ENCODE measurements at places on chromosomes 3 and 15.

- DNase-seq, result no peak
Observed at GRCh38 chr3:82078246-82078645, 316.8 kb upstream of the GBE1 start.

DNA sequence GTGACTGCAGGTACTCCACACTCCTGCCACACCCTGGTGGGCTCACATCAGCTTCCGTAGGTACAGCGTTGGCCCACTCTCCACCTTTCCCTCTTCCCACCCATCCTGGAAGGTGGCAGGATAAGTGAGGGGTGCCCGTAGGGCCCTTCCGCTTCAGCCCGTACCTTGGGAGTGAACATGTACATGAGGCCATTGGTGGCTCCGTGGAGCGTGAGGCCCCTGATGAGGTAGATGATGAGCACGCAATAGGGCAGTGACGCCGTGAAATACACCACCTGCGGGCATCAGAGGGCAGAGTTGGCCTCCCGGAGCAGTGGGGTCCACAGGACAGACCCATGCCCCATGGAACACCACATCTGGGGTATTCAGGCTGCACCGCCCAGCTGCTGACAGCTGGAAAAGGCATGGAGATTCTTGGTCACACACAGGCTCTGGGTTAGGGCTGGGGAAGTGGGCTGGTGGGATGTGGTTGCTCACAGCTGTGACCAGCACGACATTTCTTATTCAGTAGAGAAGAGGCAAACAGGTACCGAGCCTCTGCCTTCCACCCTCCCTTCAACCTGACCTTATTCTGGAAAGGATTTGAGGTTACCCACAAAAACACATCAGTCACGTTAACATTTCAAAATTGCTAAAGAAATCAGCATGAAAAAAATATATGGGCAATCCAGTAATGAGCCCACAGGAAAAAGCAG is 23.8 kb downstream of the SLC6A20 start:
- DNase-seq, result no peak

DNA sequence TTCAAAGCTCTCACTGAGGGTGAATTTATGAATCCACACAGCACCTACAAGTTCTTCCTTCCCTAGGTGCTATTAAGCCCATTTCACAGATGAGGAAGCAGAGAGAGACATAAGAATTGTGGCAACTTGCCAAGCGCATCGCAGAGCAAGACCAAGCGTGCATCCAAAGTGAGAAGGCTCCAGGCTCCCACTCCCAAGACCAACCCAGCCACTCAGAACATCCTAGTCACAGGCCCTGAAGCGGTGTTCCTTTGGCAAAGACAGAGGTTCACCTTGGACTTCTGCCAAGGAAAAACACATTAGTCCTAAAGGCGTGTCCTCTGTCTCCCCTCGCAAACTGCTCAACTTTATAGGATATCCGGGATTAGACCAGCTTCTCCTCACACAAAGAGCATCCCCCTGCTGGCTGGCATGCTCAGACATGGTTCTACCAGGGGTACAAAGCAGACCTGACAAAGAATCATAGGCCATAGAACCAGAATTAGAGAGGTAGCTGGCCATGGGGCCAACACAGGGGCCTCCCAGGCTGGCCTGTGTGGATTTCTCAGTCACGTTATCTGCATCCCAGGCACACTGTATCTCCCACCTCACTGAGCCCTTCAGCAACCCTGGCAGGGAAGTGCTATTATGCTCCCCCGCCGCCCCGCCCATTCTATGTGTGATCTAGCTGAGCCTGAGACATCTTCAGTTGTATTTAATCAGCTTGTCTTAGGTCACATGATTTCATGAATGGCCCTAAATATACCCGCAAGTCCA is 160.2 kb downstream of the FOXP1 start:
- peak; percentile 15 for DNase-seq

DNA sequence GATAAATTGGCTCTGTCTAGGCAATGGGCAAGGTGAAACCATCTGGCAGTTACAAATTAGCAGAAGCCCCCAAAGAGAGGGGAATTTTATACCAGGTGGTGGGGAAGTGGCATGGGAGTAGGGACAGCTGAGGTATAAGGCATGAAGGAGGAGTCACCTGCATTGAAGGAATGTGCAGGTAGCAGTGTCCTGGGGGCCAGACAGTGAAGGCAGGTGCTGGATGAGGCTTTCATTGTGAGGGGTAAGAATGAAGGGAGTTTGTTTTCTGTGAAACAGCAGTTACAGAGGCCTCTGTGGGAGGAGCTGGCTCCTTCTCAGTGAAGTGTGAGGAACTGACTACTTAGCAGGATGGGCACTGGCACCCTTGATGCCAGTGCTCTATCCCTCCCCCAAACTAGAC is 19.1 kb upstream of the PXYLP1 start:
- DNase-seq, result no peak

GRCh38 chr3:66439666-66440344 is 61.0 kb downstream of the LRIG1 start:
- DNase-seq, result no peak

DNA sequence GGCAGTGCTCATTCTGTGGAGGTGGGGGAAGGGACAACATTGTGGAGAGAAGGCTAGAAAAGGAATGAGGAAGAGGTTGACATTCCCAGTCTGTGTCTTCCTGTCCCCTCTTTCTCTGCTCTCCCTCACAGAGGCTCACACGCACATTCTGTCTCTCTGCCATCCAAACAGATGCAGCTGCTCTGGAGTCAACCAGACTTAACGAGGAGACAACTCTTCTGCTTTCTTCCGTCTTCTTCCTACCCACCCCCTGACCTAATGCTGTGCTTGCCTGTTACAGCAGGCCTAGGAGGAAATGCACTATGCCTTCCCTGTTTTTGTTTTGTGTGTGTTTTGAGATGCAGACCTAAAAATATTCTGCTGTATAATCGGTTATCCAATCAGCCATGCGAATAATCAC is 121.9 kb downstream of the CACNA1D start:
- no peak for DNase-seq

GRCh38 chr15:85770096-85771041 is 24.4 kb downstream of the KLHL25 start:
- DNase-seq, result no peak

All from NCI-H1694 treated with DMSO at 0.1 percent for 48 hours (cell line).